CD4-positive, alpha-beta T cell treated with Interleukin-17A for 4 hours (primary cell): ENCODE measurements at places on chromosomes 16 and 17.

DNA sequence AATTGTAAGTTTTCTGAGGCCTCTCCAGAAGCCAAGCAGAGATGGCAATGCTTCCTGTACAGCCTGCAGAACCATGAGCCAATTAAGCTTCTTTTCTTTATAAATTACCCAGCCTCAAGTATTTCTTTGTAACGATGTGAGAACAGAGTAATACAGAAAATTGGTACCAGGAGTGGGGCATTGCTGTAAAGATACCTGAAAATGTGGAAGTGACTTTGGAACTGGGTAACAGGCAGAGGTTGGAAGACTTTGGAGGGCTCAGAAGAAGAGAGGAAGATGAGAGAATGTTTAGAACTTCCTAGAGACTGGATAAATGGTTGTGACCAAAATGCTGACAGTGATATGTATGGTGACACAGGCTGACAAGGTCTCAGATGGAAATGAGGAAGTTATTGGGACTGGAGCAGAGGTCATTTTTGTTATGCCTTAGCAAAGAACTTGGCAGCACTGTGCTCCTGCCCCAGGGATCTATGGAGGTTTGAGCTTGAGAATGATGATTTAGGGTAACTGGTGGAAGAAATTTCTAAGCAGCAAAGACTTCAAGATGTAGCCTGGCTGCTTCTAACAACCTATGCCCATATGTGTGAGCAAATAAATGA is 23.1 kb downstream of the PRDM7 start:
- DNase-seq = no peak

DNA sequence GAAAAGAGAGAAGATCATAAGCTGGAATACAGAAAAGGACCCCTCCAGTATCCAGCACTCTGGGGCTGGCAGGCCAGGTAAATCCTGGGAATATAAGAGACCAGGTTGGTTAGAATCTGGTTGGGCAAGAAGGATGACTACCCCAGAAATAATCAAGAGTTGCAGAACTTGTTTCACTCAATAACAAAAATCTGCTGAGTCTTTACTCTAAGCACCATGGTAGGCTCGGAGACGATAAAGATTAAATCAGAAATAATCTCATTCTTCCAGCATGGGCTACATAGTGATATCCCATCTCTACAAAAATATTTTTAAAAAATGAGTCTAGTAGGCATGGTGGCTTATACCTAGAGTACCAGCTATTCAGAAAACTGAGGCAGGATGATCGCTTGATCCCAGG is 138.0 kb upstream of the KCNJ16 start:
- no peak for DNase-seq

GRCh38 chr16:67419502-67419901 is 3.2 kb upstream of the ZDHHC1 start:
- DNase-seq = no peak

DNA sequence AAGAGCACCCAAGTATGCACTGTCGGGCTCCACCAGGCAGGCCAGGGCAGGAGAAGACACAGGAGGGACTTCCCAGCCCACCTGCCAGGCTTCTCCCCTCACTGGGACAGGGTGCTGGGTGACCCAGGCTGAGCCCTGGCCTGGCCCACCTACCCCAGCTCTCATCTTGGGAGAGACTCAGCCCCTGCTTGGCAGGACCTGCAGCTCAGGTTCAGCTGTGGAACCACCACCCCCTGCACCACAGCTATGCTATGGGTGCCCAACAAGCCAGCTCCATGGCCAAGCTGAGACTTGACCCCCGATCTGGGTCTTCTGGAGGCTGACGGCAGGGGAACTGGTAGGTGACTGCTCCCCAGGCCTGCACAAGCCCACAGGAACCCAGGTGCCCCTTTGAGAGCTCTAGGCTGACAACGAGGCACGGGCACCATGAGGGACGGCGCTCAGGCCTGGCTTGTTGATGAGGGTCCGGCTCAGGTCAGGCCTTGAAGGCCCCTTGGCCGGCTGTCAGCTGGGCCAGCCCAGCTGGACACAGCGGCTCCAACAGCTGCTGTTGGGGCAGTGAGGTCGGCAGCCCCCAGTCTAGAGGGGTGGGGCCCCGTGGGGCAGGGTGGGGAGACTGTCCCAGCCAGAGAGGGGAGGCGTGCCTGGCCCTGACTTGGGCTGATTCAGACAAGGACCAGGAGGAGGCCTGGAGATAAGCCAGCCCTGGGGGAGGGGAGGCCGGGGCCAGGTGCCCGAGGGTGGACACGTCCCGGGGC is 4.6 kb downstream of the RPUSD1 start:
- no peak for DNase-seq

DNA sequence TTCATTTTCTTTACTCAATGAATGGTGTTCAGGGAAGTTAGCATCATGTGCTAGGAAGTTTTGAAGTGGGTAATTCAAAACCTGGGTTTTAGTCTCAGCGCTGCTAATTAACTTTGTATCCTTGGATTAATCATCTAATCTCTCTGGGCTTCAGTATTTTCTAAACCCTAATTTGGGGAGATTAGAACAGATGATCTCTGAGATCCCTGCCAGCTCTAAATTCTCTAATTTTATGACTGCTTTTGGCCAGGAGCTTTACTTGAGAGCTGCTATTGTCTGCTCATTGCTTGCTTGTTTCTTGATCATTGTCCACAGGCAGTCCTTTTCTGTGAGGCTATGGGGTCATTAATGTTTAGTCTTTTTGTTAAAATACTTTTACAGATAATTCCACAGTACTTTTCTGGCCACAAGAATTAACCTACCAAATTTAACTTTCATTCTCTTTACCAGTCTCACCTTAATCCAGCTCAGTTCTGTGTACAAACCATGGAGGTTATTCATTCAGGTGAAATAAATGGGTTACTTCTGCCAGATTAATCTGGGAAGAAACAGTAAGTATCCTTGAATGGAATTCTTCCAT is 28.4 kb upstream of the VWA3A start:
- no peak for DNase-seq

- DNase-seq = no peak
Measured at GRCh38 chr17:4862720-4863119, 29.6 kb downstream of the MINK1 start.

- DNase-seq = no peak
Measured at GRCh38 chr16:22751685-22752084, 62.3 kb upstream of the HS3ST2 start.

GRCh38 chr16:69941251-69942098 is 9.7 kb upstream of the CLEC18A start:
- DNase-seq = no peak

- DNase-seq = no peak
Measured at GRCh38 chr17:68780596-68780995, 174.6 kb downstream of the ABCA8 start.

GRCh38 chr17:80268427-80268826 is 7.8 kb downstream of the RNF213 start:
- DNase-seq = no peak

DNA sequence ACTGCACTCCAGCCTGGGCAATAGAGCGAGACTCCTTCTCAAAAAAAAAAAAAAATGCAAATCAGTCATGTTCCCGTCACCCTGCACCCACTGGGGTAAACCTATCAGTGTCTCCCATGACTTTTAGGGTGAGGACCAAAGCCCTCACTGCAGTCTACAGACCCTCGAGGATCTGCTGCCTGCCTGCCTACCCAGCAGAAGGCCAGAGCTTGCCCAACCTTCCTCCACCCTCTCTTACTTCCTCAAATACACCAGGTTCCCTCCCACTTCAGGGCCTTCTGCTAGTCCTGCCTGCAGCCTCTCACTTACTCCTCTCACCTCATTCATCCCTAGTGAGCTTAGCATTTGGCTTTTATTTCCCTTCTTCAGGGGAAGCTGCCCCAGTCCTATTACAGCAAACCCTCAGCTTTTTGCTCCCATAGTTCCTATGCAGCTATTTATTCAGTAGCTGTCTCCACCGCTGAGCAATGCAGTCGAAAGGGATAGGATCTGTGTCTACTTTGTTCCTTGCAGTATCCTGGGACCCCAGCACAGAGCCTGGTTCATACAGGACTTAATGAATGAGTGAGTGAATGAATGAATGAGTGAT is 17.8 kb upstream of the TOB1 start:
- DNase-seq = no peak

- DNase-seq = no peak
Measured at GRCh38 chr16:80932708-80933095, 74.0 kb downstream of the CMC2 start.

DNA sequence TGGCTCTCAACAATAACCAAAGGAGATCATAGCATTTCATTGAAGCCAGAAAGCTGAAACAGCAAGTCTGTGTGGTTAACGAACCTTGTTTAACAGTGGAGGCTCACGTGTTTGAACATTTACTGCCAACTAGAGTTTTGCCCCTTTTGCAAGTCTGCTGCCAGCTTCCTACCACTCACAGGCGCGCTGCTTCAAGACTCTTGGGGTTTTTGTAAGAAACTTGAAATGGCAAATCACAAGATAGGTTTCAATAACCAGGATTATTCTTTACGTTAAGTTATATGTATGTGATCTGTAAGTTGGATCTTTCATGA is 1.2 kb downstream of the SNTB2 start:
- DNase-seq = peak; percentile 45

- DNase-seq = no peak
Measured at GRCh38 chr17:74374858-74375257, 7.6 kb downstream of the GPR142 start.

DNA sequence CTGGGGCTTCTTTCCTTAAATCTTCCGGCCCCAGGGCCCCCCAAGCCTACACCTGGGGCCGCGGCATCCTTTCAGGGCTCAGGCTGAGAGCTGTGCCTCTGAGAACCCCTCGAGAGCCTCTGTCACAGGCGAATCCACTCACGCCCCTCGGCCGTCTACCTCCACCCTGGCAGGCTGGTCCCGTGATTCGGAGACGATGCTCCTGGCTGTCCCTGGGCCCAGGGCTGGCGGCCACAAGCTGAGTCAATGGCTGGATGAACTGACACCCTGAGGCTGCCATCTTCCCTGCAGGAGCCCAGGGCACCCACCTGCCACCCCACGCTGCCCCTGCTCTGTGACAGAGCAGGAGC is 4.4 kb downstream of the TEPSIN start:
- DNase-seq = no peak

DNA sequence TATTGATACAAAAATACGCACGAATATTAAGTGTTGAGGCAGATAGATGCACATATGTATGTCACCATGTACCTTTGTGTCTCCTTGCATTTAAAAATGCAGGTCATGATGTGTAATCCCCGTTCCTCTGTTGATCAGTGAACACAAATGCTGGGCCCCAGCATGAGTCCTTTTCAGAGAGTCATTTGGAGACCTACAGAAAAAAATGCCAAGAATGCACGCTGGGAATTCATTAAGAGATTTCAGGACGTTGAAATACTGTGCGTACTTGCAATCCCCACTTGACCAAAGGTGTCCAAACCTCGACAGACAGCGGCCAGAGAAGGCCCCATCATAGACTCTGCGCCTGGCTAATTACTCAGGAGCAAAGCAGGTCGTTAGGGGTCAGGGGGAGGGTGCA is 496.0 kb downstream of the MAF start:
- DNase-seq = no peak

DNA sequence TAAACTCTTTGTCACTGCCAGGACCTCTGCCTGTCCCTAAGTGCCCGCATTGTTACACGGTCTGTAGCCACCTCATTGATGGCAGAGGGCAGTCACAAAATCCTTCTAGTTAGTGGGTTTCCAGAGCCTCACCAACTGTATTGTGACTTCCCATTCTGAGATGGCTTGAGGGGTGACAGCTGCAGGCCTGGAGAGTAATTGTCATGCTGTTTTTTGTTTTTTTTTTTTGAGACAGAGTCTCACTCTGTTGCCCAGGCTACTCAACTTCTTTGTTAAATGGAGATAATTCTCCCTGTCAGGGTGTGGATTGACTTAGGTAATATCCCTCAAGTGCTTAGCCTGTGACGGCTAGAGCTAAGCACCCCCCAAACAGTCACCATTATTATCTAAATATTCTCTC is 77.9 kb downstream of the SDR42E1 start:
- DNase-seq = no peak

DNA sequence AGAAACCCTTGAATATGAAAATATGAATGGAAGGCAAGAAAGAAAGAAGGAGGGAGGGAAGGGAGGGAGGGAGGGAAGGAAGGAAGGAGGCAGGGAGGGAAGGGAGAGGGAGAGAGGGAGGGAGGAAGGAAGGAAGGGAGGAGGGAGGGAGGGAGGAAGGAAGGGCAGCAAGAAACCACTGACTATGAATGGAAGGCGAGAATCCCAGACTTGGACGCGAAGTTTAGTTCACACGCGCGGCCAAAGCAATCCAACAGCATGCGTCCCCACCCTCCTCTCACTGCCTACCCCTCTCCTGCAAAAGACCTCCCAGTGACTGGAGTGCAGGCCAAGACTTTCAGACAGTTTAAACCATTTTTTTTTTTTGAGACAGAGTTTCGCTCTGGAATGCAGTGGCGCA is 7.9 kb upstream of the SMARCD2 start:
- DNase-seq = no peak

GRCh38 chr17:49390548-49391324 is 23.9 kb downstream of the PHB1 start:
- peak; percentile 25 for DNase-seq

- DNase-seq = peak; percentile 28
Measured at GRCh38 chr16:50276801-50277555, 10.6 kb downstream of the ADCY7 start.

DNA sequence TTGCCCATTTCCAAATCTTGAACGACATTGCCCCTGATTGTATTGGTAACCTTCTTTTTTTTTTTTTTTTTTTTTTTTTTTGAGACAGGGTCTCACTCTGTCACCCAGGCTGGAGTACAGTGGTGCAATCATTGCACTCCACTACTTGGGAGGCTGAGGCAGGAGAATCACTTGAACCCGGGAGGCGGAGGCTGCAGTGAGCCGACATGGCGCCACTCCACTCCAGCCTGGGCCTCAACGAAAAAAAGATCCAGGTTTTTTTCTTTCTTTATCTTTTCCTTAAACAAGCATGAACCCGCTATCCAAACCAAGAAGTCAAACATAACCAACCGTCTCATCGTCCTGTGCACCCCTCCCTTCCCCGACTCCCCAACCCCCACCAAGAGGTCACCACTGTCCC is 47.6 kb upstream of the RPH3AL start:
- DNase-seq = no peak

GRCh38 chr17:49521471-49522356 is 26.6 kb downstream of the NGFR start:
- no peak for DNase-seq

DNA sequence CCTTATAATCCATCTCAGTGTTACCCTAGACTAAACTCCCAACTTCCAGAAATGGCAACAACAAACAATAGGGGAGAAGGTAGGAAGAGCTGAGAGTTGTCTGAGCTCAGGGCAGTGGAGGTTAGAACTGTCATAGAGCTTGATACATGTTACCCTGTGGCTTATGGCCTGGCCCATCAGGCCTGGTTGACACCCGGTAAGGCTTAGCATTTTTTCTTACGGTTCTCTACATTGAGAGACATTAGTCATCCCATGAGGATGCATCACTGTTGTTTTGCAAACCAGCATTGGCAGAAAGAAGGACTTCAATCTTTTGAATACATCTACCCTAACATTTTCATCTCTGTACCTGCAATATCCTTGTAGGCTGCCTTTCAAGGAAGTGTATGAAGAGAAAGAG is 226.6 kb downstream of the PHKB start:
- DNase-seq = no peak

- DNase-seq = no peak
Measured at GRCh38 chr16:67538666-67539101, 10.1 kb downstream of the RIPOR1 start.

- DNase-seq = no peak
Measured at GRCh38 chr17:40404003-40404402, 13.7 kb downstream of the TOP2A start.
